ENCODE measurements at places on chromosomes 6 and 20.

DNA sequence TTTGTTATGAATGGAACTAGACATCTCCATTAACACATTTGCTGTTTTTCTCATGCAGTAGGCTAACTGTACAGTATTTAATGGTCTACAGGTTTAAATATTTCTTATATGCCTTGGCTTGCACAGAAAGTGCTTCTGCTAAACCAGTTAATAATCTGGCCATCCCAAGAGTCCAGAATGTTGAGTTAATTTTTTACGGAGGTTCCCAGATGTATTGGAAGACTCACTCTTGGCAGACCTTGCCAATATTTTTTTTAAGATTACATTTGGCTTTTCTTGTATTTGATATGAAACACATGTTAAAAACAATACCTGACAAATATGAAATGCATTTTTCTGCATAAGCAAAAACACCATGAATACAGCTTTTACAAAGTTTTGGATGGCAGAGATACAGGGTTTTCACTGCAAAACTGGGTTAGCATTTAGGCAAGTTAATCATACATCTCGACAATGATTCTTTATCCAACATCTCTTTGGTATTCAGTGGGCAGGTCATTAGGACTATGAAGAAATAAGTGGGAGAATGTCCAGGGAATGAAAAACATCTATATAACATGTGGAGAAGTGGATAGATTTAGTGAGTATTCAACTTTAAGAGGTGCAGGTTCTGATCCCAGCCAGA is 94.0 kb downstream of the SGK1 start:
- DNase-seq, result no peak

DNA sequence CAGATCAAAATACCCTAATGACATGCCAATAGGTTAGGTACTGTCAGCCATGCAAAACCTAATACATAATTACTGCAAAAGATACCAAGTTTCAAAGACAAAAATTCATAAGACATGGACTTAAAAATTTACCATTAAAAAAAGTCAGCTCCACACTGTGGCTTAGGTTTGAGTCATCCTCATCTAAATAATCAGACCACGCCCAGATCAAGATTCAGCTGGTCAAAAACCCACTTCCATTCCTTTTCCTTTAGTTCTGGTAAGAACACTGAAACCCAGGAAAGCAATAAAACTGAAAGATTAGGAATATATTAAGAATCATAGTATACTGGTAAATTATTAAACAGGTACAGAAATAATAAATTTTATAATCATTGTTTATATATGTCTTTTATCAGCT is 81.0 kb upstream of the ASF1A start:
- DNase-seq, result peak; percentile 30

GRCh38 chr20:3014179-3014578 is 29.2 kb upstream of the GNRH2 start:
- DNase-seq, result no peak

DNA sequence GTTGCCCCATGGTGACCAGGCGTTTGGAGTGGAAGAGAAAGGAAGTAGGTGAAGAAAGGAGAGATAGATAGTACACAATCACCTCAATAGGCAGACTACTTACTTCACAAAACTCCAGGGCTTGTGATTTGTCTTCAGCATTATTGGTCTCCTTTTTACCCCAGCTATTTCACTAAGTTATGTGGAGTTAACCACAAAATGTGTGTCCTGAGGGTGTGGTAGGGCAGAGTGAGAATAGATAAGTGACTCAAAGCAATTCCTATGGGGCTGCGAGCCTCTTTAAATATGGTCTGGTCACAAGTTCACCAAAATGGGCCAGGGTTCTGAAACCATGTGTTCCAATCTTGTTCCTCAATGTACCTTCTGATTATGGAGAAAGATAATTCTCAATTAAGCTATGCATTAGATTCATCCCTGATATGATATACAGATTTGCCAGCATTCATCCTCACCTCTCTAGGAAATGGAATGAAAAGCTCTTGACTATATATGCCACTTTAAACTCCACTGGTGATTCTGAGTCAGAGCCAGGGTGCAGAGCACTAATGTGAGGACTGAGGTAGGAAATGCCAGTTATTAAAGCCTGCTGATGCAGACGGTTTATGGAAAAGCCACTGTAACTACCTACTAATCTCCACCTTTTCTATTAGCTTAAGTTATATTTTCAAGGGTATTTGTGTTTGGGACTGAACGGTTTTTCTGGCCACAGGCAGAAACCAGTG is 310.6 kb upstream of the MANEA start:
- no peak for DNase-seq

DNA sequence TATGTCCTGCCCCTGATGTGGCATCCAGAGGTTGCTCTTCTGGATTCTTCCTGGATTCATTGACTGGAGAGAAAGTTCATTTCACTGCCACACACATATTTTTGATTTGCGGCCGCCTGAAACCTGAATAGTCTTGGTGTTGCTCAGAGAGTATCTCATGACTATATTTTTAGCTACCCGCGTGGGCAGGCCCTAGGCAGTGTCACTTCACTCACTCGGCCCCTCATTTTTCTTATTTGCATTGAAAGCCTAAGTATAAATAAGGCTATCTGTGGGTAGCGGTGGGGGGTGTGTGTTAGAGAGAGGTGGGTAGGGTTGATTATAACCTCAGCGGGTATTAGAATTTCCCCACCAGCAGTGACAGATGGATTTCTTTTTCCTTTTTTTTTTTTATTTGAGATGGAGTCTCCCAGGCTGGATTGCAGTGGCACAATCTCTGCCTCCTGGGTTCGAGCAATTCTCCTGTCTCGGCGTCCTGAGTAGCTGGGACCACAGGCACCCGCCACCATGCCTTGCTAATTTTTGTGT is 113.5 kb downstream of the JARID2 start:
- no peak for DNase-seq

DNA sequence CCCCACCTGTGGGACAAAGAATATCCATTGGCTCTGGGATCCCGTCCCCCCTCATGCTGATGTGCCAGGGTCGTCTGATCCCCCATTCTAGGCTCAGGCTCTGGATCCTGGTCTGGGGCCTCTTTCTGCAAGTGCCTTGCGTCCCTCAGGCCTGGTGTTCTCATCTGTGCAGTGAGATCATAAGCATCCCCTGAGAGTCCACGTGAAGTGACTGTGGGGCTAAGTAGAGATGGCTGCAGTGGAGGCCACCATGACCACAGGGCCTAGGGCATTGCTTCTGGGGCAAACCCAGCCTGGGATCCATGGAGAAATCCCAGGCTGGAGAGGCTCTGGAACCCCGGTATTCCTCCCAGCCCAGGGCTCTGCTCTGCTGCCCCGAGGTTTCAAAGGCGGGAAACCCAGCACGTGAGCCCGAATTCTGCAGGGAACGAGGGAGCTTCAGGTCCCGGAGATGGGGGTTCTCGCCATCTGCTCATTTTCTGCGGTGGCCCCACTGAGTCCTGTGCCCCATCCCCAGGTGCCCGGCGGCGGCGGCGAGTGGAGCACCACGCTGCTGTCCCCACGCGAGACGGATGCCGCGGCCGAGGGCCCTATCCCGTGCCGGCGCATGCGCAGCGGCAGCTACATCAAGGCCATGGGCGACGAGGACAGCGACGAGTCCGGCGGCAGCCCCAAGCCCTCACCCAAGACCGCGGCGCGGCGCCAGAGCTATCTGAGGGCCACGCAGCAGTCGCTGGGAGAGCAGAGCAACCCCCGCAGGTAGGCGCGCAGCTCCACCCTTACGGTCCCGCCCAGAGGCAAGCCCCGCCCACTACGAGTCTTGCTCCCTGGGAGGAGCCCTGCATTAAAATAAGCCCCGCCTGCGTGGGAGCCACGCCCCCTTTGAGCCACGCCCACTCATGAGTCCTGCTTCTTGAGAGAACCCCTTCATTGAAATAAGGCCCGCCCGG is 105.5 kb upstream of the MYL9 start:
- DNase-seq, result no peak

DNA sequence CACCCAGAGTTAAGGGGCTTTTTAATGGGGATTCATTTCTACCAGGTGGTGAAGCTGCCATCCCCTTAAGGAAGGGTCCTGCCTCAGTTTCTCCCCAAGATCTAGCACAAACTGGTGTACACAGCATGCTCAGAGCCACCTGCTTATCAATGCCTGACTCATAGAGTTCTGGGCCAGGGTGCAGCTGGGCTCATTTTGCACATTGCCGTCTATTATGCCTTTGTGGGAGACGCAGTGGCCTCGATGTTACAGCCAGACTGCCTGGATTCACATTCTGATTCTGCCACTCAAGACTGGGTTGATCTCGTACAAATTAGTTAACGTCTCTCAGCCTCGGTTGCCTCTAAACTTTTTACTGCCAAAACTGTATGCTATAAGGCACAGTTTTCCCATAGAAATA is 365.7 kb downstream of the ZFAND3 start:
- no peak for DNase-seq

- no peak for DNase-seq
Measured at GRCh38 chr6:45415788-45416518, 38.2 kb upstream of the SUPT3H start.
